Stimulated activated CD8-positive, alpha-beta memory T cell treated with anti-CD3 and anti-CD28 coated beads, Interleukin-7, amount 100 ng/mL, for 1 hour (primary cell): ENCODE measurements at places on chromosomes 16 and 17.
A peak's percentile ranks its signal among the peaks of the same experiment; 100 is the strongest.

DNA sequence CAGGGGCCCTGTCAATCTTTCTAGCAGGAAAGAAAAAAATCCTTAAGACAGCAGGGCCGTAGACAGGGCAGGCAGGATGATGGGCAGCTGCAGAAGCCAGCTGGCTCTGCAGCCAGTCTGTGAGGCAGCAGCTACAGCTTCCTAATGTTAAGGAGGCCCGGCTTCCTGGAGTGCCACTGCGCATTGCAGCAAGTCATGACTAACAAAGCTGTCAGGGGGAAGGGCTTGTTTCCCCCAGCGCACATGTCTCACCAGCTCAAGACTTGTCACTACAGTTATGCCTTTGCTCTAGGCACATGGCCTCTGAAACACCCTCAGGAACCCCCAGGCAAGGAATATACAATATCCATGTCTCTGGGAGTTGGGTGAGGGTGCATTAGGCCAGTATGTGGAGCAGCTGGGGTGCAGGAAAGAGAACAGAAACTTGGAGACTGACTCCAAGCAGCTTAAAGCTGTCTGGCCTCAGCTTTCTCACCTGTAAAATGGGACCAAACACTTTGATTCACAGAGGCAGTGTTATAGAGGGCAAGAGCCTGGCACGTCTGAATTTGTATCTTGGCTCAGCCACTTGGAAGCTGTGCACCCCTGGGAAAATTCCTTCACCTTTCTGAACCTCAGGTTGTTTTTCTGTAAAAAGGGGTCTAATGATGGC lies 220.0 kb downstream of the HAPSTR1 start:
- DNase-seq = no peak

GRCh38 chr17:67558740-67559380 lies 158.9 kb upstream of the NOL11 start:
- DNase-seq = no peak

DNA sequence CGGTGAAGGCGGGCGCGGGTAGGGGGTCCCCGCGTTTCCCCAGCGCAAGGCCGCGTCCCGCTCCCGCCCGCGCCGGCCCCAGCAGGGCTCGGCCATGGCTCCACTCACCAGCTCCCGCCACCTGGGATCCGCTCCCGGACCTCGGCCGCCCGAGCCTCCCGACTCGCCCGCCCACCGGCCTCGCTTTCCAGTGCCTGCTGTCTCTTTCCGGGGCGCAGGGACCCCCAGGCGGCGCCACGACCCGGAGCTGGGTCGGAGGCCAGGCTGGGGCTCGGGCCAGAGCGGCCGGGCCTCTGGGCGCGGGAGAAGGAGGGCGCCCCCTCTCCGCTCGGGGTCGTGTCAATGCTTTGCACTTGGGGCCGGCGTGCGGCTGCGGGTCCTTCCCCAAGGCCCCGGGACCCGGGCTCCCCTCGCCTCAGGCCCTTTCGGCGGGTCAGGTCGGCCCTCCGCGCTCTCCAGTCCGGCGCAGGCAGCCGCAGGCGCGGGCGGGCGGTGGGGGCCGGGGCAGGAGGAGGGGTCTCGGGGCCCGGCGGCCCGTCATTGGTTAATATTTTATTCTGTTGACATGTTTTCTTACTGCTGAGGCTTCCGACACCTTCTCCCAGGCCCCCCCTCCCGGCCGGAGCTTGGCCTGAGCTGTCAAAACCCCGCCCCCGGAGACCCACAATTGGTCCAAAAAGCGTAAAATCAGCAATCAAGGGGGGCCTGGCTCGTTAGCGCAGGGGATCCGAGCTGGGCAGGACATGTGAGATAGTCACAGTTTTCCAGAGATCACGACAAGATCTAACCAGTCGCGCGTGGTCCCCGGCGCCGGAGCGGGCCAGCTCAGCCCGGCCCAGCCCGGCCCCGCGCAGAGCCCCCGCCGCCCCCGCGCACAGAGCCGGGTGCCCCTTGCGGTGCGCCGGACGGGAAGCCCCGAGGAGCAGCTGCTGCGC lies at the start of gene TBX2:
Gene TBX2, plus strand, starts transcription at position 713 of the 935 bp plus-strand sequence. CDS start 334 bp downstream, outside the sequence.
- DNase-seq = no peak

GRCh38 chr17:64984851-64985521 lies 65.7 kb upstream of the LRRC37A3 start:
- DNase-seq = peak; percentile 36

GRCh38 chr16:4316864-4317531 lies 1.1 kb downstream of the GLIS2 start:
- no peak for DNase-seq

DNA sequence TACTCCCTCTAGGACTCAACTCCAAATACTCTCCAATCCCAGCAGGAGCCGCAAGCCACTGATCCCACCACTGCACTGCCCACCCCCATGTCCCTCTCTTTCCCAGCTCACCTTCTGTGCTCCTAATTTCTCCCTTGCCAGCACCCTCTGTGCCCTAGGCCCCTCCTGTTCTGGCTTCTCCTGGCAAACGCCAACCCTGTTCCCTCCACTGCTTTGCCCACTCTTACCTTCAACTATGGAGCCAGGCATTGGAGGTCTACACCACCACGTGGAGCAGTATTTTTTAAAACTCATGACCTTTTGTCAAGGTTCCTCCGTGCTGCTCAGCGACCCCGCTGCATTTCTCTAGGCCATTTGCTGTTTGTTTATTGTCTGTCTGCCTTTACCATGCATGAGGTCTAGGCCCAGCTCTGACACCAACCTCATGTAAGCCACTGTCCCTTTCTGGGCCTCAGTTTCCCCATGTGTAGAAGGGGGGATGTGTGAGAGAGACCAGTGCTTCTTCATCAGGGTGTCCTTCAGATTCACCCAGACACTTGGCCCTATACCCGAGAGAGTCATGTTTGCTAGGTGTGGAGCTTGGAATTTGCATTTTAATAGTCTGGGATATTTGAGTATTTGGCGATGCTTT lies 4.6 kb downstream of the CCDC102A start:
- DNase-seq = no peak

- no peak for DNase-seq
Measured at GRCh38 chr17:80786887-80787286, 204.8 kb upstream of the CHMP6 start.

DNA sequence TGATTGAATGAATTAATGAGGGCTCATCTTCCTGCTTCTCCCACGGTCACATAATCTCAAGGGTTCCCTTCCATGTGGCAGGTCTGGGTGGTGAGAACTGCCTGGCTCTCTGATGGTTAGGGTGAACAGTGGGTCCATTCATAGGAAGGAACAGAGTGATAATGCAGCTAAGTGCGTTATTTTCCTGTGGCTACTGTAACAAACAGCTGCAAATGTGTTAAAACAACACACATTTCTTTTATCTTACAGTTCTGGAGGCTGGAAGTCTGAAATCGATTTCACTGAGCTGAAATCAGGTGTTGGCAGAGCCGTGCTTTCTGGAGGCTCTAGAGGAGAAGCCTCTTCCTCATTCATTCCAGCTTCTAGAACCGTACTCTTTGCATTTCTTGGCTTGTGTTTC lies 95.3 kb downstream of the BMERB1 start:
- no peak for DNase-seq

GRCh38 chr16:86092586-86093480 lies 193.9 kb downstream of the IRF8 start:
- DNase-seq = no peak

GRCh38 chr17:74712756-74713155 lies at the start of gene CD300LF:
Gene CD300LF (minus strand): TSS chr17:74712923. CDS start chr17:74712866, 57 bp downstream.
- DNase-seq = no peak

GRCh38 chr16:26747760-26748159 lies 319.0 kb upstream of the C16orf82 start:
- DNase-seq = no peak

DNA sequence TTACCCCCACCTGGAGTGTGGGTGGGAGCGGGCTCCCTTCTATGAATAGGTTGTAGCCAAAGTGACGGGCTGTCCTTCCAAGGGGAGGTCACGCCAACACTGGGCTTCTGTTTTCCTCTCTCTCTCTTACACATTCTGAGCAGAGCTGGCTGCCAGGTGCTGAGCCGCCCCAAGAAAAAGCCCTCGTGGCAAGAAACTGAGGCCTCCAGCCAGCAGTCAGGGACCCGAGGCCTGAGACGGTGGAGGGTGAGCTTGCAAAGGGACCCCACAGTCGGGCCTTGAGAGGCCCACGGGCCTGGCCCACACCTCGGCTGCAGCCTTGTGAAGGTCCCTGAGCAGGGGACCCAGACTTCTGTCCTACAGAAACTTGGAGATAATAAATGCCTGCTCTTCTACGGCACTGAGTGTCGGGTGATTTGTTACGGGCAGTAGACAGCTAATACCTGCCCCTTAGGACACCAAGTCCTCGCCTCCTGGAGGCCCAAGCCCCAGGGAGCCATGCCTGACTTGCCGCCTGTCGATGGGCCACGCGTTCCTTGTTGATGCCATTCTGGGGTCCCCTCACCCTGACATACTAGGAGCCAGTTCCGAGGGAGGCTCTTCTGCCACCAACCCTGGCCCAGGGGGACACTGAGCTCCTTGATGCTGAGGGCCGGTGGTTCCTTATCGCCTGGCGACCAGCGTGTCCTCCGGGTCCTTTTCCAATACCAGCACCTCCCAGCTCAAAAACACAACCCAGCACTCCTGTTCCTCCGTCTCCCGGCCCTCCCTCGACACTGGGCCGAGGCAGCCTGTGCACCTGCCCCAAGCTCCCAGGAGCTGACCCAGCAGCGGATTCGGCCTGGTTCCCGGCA lies 26.1 kb downstream of the SLC25A10 start:
- no peak for DNase-seq

DNA sequence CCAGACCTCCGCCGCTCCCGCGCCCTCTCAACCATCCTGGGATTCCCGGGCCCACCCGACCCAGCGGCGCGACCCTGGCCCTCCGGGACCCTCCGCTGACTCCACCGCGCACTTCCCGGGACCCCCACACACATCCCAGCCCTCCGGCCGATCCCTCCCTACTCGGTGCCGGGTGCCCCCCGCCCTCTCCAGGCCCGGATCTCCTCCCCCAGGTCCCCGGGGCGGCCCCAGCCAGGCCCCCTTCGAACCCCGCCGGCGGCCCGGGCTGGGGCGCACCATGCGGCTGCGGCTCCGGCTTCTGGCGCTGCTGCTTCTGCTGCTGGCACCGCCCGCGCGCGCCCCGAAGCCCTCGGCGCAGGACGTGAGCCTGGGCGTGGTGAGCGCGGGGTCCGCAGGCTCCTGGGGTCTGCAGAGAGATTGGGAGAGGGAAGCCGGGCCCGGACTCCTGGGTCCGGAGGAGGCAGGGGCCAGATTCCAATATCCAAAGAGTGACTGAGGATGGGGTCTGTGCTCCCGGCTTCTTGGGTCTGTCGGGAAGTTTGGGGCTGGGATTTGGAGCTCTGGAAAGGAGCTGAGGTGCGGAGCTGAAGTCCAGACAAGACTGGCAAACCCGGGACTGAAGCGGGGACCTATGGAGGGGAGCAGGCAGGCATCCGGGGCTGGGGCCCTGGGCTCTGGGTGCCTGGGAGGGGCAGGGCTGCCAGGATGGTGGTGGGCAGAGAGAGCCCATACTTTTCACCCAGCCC lies 453 bp downstream of the MMP25 start:
- no peak for DNase-seq

DNA sequence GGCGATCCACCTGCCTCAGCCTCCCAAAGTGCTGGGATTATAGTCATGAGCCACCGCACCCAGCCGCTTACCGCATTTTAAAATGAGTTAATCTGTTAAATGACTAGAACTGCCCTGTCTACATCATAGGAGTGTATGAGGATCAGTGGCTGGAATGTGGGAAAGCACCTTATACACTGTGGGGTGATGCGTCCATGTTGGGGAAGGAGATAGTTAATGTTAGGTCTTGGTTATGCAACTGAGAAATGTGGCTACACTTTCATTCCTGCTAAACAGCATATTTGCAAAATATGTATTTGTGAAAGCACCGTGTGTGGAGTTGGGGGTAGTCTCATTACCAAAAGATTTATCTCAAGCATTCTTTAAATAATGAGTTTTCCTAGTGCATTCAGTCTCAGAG lies 107.6 kb downstream of the SPACA3 start:
- DNase-seq = no peak

GRCh38 chr17:76087531-76087930 lies 8.5 kb downstream of the ZACN start:
- DNase-seq = no peak

DNA sequence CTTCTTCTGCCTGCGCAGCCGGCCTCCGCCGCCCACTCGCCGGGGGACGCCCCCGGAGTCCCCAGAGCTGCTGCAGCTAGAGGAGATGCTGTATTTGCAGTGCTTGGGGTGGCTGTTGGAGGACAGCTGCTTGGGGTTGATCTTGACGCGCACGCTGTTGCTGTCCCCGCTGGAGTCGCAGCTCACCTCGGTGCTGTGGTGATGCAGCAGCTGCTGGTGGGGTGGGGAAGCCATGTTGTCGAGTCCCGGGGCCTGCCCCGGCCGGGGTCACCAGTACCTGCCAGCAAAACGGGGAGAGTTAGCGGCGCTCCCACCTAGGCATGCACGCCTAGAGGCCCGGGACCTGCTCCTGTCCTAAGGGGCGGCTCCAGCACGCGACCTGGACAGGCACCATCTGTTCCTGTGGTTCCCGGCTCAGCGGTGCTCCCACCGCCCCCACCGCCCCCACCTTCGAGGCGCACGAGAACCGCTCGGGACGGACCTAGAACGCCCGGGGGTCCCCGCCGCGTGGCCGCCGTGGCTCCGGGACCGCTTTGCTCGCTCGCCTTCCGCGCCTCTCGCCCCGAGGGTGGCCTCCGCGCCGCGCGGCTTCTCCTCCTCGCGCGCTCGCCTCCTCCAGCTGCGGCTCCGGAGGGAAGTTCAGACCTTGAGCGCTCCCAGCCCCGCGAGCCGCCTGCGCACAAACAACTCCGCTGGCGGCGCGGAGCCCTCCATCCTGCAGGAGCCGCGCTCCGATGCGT lies 863 bp downstream of the ADCY9 start:
- no peak for DNase-seq

DNA sequence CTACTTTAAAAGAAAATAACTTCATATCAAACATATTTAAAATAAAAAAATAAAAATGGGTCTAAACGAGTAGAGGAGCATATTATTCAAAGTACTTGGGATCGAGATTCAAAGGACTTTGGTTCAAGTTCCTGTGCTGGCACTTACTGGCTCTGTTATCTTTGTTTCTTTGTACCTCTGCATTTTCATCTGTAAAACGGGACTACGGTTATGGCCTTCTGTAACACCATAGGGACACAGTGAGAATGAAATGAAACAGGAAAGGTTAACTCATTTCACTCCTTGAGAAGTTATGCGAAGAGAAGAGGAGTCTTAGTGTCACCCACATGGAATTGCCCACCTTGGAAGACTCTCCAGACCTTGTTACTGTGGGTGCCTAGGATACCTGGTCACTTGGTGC lies 379.1 kb upstream of the CCL2 start:
- DNase-seq = no peak

GRCh38 chr16:84851192-84852127 lies 31.7 kb downstream of the CRISPLD2 start:
- DNase-seq = no peak
